ENCODE measurements at places on chromosomes 6 and 20.
A peak's percentile ranks its signal among the peaks of the same experiment; 100 is the strongest.

GRCh38 chr6:96716221-96716620 lies 121.1 kb downstream of the GPR63 start:
- DNase-seq, result no peak

GRCh38 chr20:1417273-1417672 lies 24.4 kb upstream of the FKBP1A start:
- no peak for DNase-seq

DNA sequence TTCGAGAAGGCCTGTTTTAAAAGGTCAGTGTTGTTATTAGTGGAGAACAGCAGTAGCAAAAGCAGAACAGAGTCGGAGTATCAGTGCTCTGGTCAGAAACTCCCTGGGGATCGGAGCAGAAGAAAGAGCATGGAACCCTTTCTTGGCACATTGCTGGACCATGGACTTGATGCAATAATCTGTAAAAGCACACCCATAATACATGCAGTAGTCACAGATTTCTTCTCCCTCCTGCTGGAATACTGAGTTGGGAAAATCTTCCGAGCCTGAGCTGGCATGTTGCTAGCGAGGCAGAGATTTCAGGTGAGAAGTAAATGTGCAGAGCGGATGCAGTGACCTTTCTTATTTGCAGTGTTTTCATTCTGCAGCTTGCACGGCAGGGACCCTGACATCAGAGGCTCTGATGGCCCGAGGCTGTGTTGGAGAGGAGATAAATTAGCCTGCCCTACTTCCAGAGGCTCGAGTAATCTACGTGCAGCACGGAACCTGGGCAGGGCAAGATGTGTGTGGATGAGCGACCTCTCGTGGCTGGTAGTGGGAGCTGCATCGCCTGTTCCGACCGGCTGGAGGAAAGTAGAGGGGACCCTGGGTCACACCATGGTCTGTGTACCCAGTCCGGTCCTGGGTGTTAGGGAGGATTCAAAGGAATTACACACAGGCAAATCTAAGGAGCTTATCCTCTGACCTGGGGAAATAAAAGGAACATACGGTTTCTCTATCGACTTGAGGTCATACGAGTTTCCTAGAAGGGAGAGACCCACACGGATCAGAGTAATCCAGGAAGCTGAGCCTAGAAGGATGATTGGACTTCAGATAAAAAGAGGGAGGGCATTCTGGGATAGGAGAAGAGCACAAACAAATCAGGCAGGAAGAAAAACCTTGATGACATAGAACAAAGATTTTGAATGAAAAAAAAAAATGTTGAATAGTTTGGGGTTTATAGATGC lies 137.0 kb upstream of the STMND1 start:
- peak; percentile 78 for DNase-seq

DNA sequence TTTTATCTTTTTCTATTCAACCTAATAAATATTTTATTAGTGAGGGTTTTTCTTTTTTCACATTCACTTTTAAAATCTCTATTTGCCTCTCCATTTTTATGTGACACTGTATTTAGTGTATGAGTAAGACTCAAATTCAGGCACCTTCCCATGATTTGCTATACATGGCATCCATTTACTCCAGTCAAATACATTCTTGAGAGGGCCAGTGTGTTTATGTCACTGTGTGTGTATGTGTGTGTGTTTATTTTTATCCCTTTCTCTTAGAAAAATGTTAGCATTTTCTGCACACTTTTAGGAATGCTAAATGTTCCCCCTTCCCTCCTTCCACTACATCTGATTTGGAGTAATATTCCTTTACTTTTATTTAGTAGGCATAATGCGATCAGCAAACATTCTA lies 290.0 kb downstream of the PACRG start:
- no peak for DNase-seq

DNA sequence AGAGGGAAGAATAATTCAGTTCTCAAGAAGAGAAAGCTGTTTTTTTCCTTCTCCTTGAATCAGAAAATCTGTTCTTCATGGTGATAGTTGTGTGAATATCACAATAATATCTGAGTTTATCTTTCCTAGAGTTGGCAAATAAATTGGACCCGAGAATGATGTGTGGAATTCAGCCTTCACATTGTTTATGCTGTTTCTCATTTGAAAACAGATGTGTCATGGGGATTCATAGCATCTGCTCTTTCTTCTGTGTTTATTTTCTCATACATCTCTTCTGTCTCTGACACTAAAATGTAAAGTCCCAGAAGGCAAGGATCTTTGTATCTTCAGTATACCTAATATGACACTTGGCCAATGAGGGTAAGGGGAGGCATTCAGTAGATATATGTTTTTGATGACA lies 103.6 kb upstream of the SGK1 start:
- DNase-seq, result no peak

DNA sequence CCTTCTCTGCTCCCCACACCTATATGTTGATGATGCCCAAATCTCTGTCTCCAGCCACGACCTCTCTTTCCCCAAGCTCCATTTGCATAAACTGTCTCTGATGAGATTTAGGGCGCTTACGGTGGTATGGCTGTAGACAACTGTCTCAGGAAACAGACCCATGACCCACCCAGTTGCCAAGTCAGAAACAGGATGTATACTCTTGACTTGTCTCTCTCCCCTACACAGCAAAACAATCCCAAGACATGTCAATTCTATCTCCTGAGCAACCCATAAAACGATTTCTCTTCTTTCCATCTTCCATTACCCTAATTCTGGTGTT lies 13.9 kb downstream of the GNL1 start:
- DNase-seq, result no peak

DNA sequence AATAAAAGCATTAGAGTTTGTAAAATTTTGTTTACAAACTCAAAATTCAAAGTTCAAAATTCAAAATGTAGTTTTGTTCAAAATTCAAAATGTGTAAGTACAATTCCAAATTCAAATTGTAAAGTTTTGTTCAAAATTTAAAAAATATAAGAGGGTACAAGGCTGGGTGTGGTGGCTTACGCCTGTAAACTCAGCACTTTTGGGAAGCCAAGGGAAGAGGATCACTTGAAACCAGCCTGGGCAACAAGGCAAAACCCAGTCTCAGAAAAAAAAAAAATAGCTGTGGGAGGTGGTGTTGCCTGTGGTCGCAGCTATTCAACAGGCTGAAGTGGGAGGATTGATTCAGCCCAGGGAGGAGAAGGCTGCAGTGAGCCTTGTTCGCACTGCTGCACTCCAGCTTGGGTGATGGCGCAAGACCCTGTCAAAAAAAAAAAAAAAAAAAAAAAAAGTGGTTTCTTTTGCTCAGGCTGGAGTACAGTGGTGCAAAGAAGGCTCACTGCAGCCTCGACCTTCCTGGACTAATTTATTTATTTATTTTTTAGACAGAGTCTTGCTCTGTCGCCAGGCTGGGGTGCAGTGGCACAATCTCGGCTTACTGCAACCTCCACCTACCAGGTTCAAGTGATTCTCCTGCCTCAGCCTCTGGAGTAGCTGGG lies 5.4 kb upstream of the ZBTB12 start:
- DNase-seq, result peak; percentile 39

- no peak for DNase-seq
These were observed 43.7 kb downstream of the NINL start for GRCh38 chr20:25541676-25542075.

DNA sequence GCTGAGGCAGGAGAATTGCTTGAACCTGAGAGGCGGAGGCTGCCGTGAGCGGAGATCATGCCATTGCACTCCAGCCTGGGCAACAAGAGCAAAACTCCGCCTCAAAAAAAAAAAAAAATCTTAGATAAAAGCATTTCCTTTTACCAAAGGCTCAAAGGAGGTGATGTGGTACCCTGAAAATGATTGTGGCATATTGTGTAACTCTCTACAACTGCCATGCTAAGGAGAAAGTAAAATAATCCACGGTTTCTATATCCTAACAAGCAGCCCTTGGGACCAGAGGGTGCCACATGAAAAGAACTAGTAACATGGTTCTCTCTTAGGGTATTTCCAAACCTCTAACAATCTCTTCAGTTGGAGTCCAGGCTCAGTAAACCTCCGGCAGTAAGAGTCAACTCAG lies 38.8 kb upstream of the SLA2 start:
- no peak for DNase-seq

- DNase-seq, result no peak
These were observed 97.1 kb upstream of the PTPN1 start for GRCh38 chr20:50413088-50413500.

GRCh38 chr6:30507849-30508827 lies 18.8 kb downstream of the HLA-E start:
- DNase-seq, result peak; percentile 34

GRCh38 chr6:139473231-139473701 lies 98.8 kb upstream of the CITED2 start:
- no peak for DNase-seq

DNA sequence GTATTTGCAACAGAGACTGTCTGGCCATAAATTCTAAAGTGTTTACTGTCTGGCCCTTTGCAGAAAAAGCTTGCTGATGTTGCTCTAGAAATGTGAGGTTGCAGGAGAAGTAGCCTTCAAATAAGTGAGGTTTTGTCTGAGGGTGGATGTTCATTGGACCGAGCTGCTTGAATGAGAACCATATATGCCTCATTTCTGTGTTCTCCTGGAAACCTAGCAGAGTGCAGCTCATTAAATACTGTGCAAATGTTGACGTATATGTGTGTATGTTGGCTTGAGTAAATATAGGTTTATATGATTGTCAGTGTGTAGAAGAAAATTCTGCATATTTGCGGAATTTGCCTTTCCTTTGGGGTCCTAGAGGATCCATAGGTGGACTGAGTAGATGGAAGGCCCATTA lies 39.0 kb downstream of the CHMP4B start:
- DNase-seq, result no peak

GRCh38 chr6:118580585-118581419 lies 32.7 kb downstream of the PLN start:
- DNase-seq, result peak; percentile 57

DNA sequence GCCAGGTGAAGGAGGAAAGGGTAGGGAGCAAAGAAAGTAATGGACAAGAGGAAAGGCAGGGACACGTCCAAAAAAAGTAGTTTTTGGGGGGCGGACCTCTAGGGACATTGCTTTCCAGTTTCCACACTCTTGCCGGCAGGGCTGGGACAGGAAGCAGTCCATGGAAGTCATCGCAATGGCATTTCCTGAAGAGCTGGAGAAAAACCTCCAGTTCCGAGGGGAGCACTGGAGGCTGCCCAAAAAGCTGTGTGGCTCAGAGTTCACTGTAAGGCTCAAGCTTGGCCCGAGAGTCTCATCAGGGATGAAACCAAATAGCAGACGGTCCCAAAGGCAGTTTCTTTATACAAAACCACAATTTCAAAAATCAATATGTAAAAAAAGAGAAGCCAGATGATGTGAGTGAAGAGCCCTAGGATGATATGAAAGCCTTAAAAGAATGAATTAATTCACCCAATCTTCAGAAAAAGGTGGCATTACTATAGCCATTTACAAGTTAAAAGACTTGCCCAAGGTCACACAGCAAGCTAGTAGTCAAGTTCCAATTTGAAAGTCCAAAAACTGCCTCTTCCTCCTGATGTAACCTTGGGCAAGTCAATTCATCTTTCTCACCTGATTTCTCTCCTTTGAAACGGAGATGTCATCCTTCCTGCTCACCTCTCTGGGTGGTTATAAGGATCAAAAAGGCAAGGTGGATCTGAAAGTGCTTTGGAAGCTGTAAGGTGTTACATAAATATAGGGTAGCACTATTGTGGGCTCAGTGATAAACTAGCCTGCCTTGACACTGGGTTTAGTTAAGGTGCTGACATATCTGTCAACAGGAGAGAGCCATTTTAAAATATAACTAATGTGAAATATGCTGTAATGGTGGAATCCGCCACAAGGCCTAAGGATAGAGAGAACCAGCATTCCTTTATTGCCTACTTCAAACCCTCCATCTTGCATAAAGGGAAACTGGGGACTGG lies 9.1 kb downstream of the BCL2L1 start:
- no peak for DNase-seq

DNA sequence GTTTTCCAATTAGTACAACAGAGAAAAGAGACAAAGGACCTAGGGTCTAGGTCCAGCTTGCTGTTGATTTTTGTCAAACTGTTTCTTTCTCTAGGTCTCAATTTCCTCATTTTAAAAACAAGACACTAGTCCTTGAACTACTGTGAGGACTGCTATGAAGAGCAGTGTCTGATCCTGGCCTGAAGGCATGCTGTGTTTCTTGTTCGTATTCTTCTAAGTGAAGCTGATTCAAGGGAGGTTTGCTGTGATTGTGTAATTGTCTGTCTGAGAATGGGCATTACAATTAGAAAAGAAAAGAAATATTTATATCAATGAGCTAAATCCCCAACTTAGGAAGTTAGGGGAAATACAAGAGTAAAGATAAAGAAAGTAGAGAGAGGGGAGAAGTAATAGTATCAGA lies 228.2 kb upstream of the SUPT3H start:
- DNase-seq, result no peak

All from activated CD4-positive, alpha-beta T cell treated with anti-CD3 and anti-CD28 coated beads, Interleukin-2, Interleukin-6, amounts not matched to agents 100 ng/mL and 50 ng/mL, durations not matched to agents 16 hours and 8 hours (primary cell).